ENCODE measurements at places on chromosomes 2 and 18.

DNA sequence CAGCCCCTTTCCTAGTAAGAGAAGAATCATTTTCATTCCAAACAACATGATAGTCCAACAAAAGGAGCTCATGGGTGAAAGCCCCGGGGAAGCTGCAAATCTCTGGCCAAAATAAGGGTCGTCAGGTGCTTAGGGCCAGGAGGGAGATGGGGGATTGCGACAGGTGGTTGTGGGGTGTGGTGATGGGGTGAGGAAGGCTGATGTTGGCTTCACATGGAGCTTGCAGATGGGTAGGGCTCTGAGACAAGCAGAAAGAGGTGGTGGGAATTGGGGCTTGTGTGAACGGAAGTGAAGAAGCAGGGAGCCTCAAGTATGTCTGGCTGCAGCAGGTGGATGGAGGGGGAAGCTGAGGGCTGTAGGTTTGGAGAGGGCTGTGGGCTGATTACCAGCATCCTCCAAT is 126.1 kb downstream of the CLIP4 start:
- no peak overlapping the region for H3K27ac ChIP-seq
- no peaks in the 10 kb centered on the region for H3K4me1 ChIP-seq
- H3K27me3 ChIP-seq: peaks cover 6% of the 10 kb centered on the region
- no peak for DNase-seq
- H3K4me3 ChIP-seq: no peak overlapping the region

GRCh38 chr2:39416140-39416539 is 20.9 kb downstream of the MAP4K3 start:
- no peaks in the 10 kb centered on the region for H3K36me3 ChIP-seq
- no peak for DNase-seq
- no peak overlapping the region for H3K4me3 ChIP-seq
- no peaks in the 10 kb centered on the region for H3K27me3 ChIP-seq

DNA sequence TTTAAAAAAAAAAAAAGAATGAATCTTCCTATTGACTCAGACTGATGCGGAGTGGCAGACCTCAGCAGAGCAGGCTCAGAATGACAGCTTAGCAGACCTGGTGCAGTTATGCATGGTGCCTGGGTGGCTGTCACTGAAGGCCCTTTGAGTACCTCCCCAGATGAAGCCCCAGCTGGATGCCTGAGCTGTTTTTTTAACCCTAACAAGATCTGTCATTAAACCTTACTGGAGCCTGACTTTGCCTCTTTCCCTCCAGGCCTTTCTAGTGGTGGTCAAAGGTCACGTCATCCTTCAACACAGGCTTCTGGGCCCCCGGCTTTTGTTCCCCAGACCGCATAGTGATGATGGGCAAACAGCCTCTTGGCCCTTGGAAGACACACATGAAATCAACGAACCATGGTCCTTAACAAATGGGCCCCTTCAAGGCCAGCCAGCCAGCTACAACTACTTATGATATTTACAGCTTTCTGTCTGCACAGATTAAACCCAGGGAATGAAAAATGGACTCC is 138.3 kb upstream of the CYP1B1 start:
- H3K27ac ChIP-seq: no peak overlapping the region
- H3K4me3 ChIP-seq: no peak overlapping the region
- peaks cover 15% of the 10 kb centered on the region for H3K27me3 ChIP-seq

DNA sequence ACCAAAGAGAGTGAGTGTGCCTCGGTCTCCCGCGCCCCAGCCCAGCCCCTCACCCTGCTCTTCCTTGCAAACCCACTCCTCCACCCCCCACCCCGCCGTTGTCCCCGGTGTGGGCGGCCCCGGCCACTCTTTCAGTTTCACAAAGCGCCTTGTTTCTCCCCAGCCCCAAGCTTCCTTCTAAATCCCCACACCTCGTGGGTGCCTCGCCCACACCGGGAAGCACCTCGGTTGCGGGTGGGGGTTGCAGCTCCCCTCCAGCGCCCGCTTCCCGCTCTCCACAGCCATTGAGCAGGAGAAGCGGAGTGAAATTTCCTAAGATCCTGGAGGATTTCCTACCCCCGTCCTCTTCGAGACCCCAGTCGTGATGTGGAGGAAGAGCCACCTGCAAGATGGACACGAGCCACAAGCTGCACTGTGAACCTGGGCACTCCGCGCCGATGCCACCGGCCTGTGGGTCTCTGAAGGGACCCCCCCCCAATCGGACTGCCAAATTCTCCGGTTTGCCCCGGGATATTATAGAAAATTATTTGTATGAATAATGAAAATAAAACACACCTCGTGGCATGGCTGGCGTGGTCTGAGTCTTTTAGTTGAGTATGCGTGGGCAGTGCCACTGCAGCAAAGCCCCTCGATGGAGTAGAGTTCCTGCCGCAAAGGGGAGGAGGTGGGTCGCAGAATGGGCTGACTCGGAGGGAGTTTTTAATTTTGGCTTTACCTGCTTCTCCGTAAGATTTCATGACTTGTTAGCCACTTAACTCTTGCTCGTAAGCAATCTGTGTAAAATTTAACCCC is 848 bp downstream of the TMSB10 start:
- peaks cover 44% of the 10 kb centered on the region for H3K4me1 ChIP-seq
- H3K27me3 ChIP-seq: no peaks in the 10 kb centered on the region
- H3K36me3 ChIP-seq: peaks cover 51% of the 10 kb centered on the region
- H3K4me3 ChIP-seq: peak overlapping the region; percentile 83

GRCh38 chr2:106700616-106701015 is 185.4 kb downstream of the ST6GAL2 start:
- H3K4me1 ChIP-seq: no peaks in the 10 kb centered on the region
- H3K36me3 ChIP-seq: no peaks in the 10 kb centered on the region
- no peak for DNase-seq
- H3K27ac ChIP-seq: no peak overlapping the region

DNA sequence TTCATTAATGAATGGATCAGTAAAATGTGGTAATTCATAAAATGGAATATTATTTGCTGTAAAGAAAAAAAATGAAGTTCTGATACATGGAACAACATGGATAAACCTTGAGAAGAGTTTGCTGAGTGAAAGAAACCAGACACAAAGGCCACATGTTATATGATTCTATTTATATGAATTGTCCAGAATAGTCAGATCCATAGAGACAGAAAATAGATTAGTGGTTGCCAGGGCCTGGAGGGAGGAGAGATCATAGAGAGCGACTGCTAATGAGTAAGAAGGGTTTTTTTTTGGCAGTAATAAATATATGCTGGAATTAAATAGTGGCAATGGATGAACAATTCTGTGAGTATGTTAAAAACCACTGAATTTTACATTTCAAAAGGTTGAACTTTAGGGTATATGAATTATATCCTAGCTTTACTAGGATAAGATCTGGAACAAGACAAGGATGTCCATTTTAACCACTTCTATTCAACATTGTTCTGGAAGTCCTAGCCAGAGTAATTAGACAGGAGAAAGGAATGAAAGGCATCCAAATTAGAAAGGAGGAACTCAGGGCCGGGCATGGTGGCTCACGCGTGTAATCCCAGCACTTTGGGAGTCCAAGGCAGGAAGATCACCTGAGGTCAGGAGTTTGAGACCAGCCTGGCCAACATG is 48.8 kb downstream of the MAPRE2 start:
- H3K4me1 ChIP-seq: peaks cover 3% of the 10 kb centered on the region
- H3K4me3 ChIP-seq: no peak overlapping the region
- H3K27me3 ChIP-seq: no peaks in the 10 kb centered on the region
- no peak overlapping the region for H3K27ac ChIP-seq
- no peaks in the 10 kb centered on the region for H3K36me3 ChIP-seq

- DNase-seq: no peak
- no peak overlapping the region for H3K4me3 ChIP-seq
- H3K36me3 ChIP-seq: no peaks in the 10 kb centered on the region
- no peak overlapping the region for H3K27ac ChIP-seq
- peaks cover 9% of the 10 kb centered on the region for H3K4me1 ChIP-seq
Measured at GRCh38 chr2:96907115-96908041, 37.5 kb upstream of the SEMA4C start.

GRCh38 chr2:32937602-32938448 is 8.9 kb upstream of the LTBP1 start:
- no peak overlapping the region for H3K27ac ChIP-seq
- no peaks in the 10 kb centered on the region for H3K4me1 ChIP-seq
- H3K27me3 ChIP-seq: peaks cover 20% of the 10 kb centered on the region
- no peaks in the 10 kb centered on the region for H3K36me3 ChIP-seq

GRCh38 chr2:238370823-238371372 is 50.6 kb downstream of the TRAF3IP1 start:
- no peaks in the 10 kb centered on the region for H3K36me3 ChIP-seq
- peaks cover 3% of the 10 kb centered on the region for H3K4me1 ChIP-seq
- DNase-seq: peak; percentile 30
- H3K4me3 ChIP-seq: no peak overlapping the region
- H3K27ac ChIP-seq: no peak overlapping the region
- peaks cover 3% of the 10 kb centered on the region for H3K27me3 ChIP-seq

- peaks cover 3% of the 10 kb centered on the region for H3K27me3 ChIP-seq
- H3K27ac ChIP-seq: no peak overlapping the region
- no peak for DNase-seq
- H3K36me3 ChIP-seq: no peaks in the 10 kb centered on the region
- peaks cover 12% of the 10 kb centered on the region for H3K4me1 ChIP-seq
Measured at GRCh38 chr2:10286216-10287037, 16.3 kb upstream of the HPCAL1 start.

DNA sequence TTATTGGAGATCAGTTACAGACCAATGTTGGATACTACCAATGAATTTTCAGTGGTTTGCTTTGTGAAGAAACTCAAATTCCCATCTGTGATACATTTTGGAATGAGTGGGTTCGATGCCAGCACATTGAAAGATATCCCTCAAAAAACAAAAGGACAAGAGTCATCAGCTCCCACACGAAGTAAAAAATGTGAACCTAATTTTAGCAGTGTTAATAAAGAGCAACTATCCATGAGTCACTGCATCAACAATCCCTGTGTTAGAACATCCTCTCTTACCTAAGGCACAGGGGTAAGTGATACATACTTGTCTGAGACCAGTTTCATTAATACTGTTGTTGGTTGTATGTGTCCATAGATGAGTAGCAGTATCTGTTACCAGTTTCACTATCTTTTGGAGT is 551.8 kb upstream of the SOX11 start:
- H3K27ac ChIP-seq: no peak overlapping the region
- no peaks in the 10 kb centered on the region for H3K36me3 ChIP-seq
- no peak overlapping the region for H3K4me3 ChIP-seq
- no peaks in the 10 kb centered on the region for H3K27me3 ChIP-seq

- H3K36me3 ChIP-seq: no peaks in the 10 kb centered on the region
- H3K27me3 ChIP-seq: no peaks in the 10 kb centered on the region
- H3K4me1 ChIP-seq: peaks cover 4% of the 10 kb centered on the region
- no peak overlapping the region for H3K4me3 ChIP-seq
Measured at GRCh38 chr2:69709290-69709689, 32.6 kb upstream of the ANXA4 start.

GRCh38 chr2:7725171-7725849 is 808.1 kb downstream of the RNF144A start:
- peak overlapping the region; percentile 89 for H3K4me3 ChIP-seq
- H3K27ac ChIP-seq: peak overlapping the region; percentile 90

DNA sequence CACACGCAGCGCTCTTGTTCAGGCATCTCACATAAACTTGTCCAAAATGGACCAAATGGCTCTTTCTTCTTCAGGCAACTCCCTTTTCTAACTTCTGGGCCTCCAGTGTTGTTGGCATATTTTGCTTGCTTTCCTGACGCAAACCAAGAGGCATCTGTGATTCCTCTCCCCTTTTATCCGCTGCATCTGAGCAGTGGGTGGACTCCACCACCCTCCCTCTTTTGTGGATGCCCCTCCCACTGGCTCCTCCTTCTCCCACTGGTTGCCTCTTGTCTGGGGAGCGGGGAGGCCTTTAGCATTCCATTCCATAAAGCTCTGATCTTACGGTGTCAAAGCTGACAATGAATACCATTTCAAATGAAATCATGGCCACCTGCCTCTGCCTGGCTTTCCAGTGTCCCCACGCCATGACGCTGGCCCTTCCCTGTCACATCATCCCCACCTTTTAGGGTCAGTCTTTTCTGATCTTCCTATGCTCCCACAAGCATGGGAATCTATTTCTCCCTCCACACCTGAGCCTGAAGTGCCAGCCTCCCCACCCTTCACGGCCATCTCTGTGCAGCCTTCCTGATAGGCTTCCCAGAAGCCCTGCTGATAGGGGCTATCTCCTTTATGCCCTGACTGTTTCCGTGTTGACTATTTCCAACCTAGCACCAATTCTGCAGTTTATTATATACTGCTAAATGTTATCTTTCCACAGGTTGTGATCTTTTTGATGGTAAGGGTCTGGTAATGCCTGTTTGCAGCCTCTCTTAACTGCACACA is 51.5 kb downstream of the RPL37A start:
- no peak overlapping the region for H3K4me3 ChIP-seq
- H3K36me3 ChIP-seq: no peaks in the 10 kb centered on the region
- H3K27ac ChIP-seq: no peak overlapping the region
- no peak for DNase-seq
- no peaks in the 10 kb centered on the region for H3K4me1 ChIP-seq

GRCh38 chr18:38318416-38318815 is 752.8 kb upstream of the CELF4 start:
- no peak for DNase-seq
- H3K27me3 ChIP-seq: no peaks in the 10 kb centered on the region
- no peaks in the 10 kb centered on the region for H3K36me3 ChIP-seq
- H3K27ac ChIP-seq: no peak overlapping the region

GRCh38 chr2:174586418-174587295 is 10.9 kb downstream of the WIPF1 start:
- no peaks in the 10 kb centered on the region for H3K27me3 ChIP-seq
- H3K4me1 ChIP-seq: peaks cover 67% of the 10 kb centered on the region
- no peak overlapping the region for H3K4me3 ChIP-seq
- peak overlapping the region; percentile 78 for H3K27ac ChIP-seq
- peaks cover 84% of the 10 kb centered on the region for H3K36me3 ChIP-seq

GRCh38 chr2:9641641-9642040 is 10.8 kb upstream of the YWHAQ start:
- peaks cover 35% of the 10 kb centered on the region for H3K4me1 ChIP-seq
- H3K27ac ChIP-seq: peak overlapping the region; percentile 74
- no peaks in the 10 kb centered on the region for H3K36me3 ChIP-seq
- H3K27me3 ChIP-seq: no peaks in the 10 kb centered on the region
- peak overlapping the region; percentile 35 for H3K4me3 ChIP-seq
- no peak for DNase-seq

DNA sequence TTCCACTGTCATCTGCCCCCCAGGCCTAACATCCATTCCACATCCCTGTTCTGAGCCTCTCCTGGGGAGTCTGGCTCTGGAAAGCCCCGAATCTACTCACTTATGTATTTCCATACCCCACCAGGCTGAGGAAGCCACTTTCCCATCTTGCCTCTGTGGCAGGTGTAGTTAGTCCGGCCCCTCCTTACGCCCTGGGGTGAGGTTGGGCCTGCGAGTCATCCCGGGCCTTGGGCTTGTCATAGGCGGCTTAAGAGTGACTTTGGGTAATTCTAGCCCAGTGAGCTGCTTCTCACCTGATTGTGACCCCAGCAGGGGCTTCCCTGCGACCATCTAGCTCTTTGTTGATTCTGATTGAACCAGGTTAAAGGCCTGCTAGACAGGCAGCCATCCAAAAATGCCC is 21.1 kb downstream of the PCARE start:
- no peak overlapping the region for H3K4me3 ChIP-seq
- H3K27me3 ChIP-seq: no peaks in the 10 kb centered on the region
- no peaks in the 10 kb centered on the region for H3K36me3 ChIP-seq
- peaks cover 5% of the 10 kb centered on the region for H3K4me1 ChIP-seq
- no peak for DNase-seq
